Fibroblast of skin of back (primary cell): ENCODE measurements at places on chromosomes 6 and 20.

- DNase-seq, result peak; percentile 51
Measured at GRCh38 chr20:38685853-38686473, 38.3 kb upstream of the SLC32A1 start.

DNA sequence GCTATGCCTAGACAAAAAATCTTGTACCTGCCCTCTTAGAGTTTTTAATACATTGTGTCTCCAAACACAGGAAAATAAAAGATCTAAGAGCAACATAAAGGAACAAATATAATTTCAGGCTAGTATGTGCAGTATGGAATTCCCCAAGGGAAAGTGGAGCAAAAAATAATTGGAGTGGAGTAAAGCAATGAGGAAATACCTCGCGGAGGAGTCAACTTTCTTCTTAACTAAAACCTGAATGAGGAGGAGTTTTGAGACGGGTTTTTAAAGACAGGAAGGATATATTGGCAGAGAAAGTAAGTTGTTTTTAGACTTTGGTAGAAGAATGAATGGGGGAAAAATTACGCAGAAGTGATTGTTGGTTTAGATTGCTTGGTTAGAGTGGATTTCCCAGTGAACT, 14.0 kb downstream of the HIVEP1 start:
- peak; percentile 40 for DNase-seq

DNA sequence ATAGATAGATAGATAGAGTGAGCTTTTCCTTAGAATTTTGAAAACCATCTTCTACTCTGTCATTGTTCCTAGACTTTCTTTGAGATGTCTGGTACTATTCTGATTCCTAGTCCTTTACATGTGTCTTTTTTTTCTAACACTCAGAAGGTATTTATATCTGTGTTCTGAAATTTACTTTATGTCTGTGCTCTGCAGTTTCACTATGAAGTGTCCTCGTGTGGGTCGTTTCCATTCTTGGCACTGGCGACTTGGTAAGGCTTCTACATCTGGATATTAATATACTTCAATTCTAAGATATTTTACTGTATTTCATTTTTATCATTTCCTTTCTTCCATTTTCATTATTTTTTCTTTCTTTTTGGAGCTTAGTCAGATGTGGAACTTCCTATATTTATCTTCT, 87.0 kb downstream of the FHL5 start:
- no peak for DNase-seq

- DNase-seq, result no peak
Measured at GRCh38 chr6:2488578-2488977, 243.2 kb upstream of the GMDS start.

DNA sequence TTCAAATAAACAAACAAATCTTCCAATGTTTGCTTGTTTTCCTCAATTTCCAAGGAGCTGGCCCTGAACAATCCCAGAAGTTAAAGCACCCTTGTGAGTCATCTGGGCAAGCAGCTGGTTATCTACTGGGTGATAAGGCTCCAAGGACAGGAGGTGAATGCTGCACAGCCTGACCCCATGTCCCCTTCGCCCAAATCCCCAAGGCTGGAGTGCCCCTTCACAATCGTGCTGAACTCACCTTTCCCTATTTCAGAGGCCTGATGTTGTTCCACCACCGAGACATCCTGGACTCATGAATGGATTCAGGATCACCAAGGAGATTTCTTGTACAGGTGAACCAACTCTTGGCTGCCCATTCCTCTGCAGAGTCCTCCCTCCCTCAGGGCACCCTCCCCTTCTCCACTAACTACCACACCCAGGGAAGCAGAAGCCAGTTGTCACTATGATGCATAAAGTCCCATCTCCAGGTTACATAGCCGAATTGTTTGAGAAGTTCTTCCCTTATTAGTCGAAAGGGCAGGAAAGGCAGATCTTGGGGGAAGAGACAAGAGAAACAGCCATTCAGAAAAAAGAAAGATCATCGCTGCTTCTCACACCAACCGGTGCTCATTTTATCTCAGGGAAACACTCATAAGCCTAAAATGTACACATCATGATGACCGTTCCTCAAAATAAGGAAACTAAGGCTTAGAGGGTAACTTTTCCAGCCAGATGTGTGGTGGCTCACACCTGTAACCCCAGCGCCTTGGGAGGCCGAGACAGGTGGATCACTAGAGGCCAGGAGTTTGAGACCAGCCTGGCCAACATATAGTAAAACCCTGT, 138.8 kb upstream of the RREB1 start:
- no peak for DNase-seq

DNA sequence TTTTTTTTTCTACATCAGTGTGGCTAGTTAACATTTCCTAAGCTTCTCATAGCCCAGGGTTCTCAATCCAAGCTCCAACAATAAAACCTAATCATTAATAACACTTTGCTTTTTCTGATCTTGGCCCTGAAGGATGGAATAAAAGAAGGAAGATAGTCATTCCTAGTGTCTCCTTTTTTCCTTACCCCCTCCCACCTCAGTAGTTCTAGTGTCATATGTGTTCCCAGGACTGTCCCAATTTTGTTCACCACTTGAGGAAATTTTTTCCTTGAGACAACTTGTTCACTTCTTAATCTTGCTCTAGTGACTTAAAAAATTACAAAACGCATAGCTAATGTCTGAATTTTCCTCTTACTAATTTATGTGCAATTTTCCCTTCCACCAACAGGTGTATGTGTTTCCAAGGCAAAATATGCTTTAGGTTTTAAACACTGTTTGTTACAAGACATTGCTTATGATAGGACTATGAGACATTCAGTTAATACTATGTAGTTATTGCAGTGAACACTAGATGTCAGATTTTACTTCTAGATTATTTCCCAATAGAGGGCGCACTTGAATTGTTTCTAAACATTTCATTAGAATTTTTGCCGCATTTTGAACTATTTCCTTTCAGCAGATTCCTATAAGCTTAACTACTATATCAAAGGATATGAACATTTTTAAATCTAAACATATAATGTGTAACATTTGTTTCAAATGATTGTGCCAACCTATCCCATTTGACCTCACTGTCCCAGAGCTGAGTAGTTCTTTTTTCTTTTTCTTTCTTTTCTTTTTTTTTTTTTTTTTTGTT, 18.5 kb upstream of the C6orf141 start:
- DNase-seq, result peak; percentile 58

- DNase-seq, result no peak
Measured at GRCh38 chr20:56897318-56897957, 268.3 kb downstream of the TFAP2C start.

GRCh38 chr6:19380293-19380692, 456.9 kb upstream of the ID4 start:
- DNase-seq, result no peak
